ENCODE measurements at places on chromosomes 13 and 19. TPM values are rescaled to one million over a fixed set of nuclear protein-coding genes. Genes with fewer than 3 reads are reported as not detected.

ZNF471 gene
- polyA plus RNA-seq = 7.1 TPM

RFPL4AL1 gene
- polyA plus RNA-seq = not detected

CBLC gene
- not detected for polyA plus RNA-seq

JAK3 gene
- 0.19 TPM for polyA plus RNA-seq

EDNRB gene
- polyA plus RNA-seq = 21.0 TPM

Data from Purkinje cell (primary cell).